ENCODE measurements at places on chromosomes 1 and 21.

DNA sequence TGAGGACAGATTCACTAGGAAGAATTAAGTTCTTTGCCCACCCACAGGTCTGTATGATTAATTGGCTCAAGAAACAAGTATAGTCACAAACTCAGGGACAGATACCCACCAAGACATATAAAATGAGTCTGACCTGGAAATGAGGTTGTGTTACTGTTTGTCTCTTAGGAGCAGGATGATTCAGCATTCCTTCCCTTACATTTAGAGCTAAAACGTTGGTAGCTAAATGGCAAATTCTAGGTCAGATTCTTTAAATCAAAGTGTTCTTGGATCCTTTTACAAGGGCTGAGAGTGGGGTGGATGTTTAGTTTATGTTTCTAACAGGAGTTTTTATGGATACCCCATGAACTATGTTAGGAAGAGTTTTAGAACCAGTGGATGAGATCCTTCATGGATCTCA, 4.7 kb downstream of the RIMKLA start:
- no peak for DNase-seq

- no peak for DNase-seq
These were observed 122.1 kb upstream of the RGS1 start for GRCh38 chr1:192453360-192453992.

DNA sequence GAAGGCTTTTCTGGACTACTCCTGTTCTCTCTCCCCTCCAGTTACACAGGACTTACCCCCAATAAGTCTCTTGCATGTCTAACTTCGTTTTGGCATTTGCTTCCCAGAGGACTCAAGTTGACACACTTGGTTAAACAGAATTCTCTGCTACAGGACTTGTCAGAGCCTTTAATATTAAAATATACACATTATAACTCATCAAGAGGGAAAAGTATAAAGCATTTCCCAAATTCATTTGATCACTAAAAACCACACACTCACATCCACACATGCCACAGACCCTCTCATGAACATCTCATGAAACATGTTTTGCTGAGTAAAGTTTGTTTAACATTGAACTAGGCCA, 8.7 kb upstream of the CAPN2 start:
- no peak for DNase-seq

GRCh38 chr1:3172431-3173380, 103.7 kb downstream of the PRDM16 start:
- DNase-seq = no peak

DNA sequence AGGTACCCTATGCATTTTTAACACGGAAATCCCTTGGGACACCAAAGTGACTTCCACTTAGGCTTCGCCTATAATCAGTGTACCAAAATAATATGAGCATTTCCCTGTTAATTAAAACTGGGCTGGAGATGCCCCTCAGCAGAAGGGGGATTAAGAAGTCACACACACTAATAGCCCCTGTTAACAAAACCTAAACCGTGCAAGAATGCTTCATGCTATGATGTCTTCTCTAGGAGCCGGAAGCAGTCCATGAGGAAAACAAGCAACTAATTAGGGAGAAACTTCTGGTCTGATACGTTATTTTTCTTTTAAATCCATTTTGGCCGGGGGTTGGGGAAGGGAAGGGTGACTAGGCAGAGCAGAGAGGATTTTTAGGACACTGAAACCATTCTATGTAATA, 123.4 kb downstream of the ESRRG start:
- DNase-seq = no peak

- DNase-seq = no peak
These were observed 698 bp upstream of the NTMT2 start for GRCh38 chr1:170145061-170145460.

DNA sequence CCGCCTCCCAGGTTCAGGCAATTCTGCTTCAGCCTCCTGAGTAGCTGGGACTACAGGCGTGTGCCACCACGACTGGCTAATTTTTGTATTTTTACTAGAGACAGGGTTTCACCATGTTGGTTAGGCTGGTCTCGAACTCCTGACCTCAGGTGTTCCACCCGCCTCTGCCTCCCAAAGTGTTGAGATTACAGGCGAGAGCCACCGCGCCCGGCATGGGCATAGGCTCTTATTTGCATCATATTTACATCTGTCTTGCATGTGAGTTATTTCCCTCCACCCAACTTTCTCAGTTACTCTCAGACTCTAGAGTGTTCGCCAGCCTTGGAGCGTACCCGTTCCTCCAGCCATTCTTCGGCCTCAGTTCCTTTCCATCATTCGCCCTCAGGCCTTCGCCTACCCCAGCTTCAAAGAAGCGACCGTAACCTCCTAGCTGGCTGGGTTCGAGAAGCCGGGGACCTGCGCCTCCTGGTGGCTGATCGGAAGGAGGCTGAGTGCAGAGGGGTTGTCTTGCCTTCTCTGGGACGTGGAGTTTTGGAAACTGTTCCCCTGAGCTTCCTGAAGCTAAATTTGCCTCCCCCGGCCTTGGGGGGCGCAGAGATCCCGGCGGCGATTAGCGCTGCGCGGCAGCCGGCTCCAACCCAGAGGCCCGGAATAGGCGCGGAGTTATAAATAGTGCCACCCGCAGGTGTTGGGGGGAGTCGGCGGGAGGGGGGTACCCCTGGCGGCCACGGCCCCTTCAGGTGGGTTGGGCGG, 3.6 kb upstream of the ZBTB7B start:
- DNase-seq = no peak

- DNase-seq = no peak
These were observed 2.0 kb upstream of the SYDE2 start for GRCh38 chr1:85202864-85203255.

- DNase-seq = peak; percentile 76
These were observed at the start of gene ADAM15 for GRCh38 chr1:155050560-155051341. ADAM15 (plus strand) TSS chr1:155051316; CDS start chr1:155051387, 71 bp downstream.

DNA sequence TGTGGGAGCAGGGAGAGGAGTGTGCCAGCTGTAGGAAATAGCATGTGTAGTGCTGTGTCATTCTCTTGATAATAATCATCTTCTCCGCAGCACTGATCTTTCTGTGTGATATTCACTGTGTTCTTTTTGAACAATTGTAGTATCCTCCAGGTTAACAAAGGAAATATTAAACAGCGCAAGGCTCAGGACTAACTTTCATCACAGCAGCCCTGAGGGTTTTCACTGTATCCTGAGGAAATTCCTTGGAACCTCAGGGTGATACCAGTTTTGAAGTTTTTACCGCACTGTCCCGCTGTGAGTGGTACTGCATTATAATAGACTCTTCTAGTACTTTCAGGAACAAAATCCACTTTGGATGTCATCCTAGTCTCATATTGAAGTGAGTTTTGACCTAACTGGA, 228.4 kb upstream of the COA6 start:
- no peak for DNase-seq

DNA sequence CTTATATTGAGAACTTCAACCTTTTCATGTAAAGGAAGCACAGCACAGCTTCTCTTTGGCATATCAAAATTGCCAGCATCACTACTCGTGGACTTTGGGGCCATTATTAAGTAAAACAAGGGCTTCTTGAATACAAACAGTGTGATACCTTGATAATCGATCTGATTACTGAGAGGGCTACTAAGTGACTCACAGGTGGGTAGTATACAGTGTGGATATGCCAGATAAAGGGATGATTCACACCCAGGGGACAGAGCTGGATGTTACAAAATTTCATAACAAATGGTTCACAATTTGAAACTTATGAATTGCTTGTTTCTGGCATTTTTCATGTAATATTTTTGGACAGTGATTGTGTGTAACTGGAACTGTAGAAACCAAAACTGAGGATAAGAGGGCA, 15.4 kb downstream of the HDAC1 start:
- DNase-seq = no peak

- DNase-seq = no peak
These were observed 81.5 kb upstream of the DPYD start for GRCh38 chr1:98002288-98002687.

GRCh38 chr1:60872426-60873054, 209.8 kb upstream of the NFIA start:
- DNase-seq = no peak

- DNase-seq = peak; percentile 35
These were observed 26.5 kb upstream of the NTPCR start for GRCh38 chr1:232923739-232924386.

DNA sequence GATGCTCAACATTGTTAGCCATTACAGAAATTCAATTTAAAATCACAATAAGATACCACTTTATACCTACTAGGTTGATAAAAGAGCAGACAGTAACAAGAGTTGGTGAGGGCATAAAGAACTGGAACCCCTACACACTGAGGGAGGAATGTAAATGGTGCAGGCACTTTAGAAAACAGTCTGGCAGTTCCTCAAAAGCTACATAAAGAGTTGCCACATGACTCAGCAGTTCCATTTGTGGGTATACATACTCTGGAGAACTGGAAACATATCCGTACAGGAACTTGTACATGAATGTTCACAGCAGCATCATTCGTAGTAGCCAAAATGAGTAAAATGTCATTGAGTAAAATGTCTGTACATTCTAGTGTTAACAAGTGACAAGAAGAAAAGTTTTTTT, 17.0 kb downstream of the NSL1 start:
- no peak for DNase-seq

DNA sequence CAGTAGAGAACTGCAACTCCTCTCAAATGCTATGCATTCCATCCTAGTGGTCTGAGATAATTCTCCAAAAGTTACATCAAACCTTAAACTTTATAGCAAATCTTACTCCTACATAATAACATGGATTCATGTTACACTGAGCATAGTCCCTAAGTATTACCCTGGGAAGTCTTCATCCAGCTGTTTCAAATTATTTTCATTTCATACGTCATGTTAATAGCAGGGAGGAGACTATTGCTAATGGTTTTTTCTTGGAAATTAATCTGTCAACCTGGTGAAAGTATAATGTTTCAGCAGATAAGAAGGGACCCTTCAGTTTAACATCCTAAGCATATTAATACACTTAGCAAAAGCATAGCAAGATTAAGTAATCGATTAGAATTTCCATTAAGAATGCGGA, 318.1 kb downstream of the USP25 start:
- DNase-seq = no peak

- DNase-seq = no peak
These were observed 170.1 kb downstream of the NEK7 start for GRCh38 chr1:198326915-198327314.
